Sigmoid colon (tissue), 7 donors: ENCODE measurements at places on chromosomes 1 and 21.
A peak's percentile ranks its signal among the peaks of the same experiment; 100 is the strongest.

GRCh38 chr1:173024543-173024942 is 26.2 kb downstream of the TNFSF18 start:
- no peak for DNase-seq

DNA sequence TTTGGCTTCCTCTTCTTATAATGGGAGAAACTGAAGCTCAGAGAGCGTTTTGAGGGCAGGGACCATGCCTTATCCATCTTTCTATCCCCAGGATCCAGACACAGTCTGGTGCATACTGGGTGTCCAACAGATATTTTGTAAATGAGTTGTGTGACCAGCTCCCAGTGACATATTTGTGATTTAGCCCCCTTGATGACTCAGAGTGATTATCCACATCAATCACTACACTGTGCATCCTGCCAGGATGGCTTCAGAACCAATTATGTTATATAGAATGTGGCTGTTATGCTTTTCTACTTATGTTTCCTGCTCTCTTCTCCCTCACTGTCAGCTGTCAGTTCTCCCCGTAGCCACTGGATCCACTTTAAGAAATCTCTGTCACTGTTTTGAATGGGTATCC is 11.3 kb downstream of the OLFML3 start:
- no peak for DNase-seq

- no peak for DNase-seq
Measured at GRCh38 chr1:220759147-220759546, 11.0 kb downstream of the MTARC2 start.

DNA sequence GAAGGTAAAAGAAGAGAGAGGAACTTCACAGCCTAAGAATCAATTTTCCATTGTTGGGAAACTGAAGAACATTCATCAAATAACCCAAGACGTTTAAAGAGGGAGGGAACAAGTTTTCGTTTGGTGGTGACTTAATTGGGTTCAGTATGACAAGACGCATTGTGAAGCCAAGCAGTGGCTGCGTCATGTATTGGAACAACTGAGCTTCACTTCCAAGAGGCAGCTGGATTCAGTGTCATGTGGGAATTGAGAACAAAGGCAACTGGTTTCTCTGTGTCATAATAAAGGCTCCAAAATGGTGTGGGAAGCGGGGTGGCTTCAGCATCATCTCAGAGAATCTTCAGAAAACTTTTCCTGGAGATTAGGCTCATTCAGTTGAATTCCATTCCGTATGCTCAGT is 29.8 kb upstream of the RC3H1 start:
- DNase-seq = peak; percentile 77

GRCh38 chr1:236854605-236854983 is 59.5 kb downstream of the MTR start:
- no peak for DNase-seq

DNA sequence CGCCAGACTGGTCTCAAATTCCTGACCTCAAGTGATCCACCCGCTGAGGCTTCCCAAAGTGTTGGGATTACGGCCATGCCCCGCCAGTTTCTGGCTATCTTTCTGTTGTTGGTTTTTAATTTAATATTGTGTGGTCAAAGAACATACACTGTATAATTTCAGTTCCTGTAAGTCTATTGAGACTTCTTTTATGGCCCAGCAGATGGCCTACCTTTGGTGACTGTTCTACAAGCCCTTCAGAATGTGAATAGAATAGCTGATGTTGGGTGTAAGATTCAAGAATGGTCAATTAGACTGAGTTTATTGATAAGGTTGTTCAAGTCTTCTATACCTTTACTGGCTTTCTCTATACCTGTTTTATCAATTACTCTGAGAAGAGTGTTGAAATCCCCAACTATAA is 10.7 kb downstream of the HES2 start:
- no peak for DNase-seq

GRCh38 chr1:29900712-29901111 is 664.4 kb downstream of the PTPRU start:
- no peak for DNase-seq

DNA sequence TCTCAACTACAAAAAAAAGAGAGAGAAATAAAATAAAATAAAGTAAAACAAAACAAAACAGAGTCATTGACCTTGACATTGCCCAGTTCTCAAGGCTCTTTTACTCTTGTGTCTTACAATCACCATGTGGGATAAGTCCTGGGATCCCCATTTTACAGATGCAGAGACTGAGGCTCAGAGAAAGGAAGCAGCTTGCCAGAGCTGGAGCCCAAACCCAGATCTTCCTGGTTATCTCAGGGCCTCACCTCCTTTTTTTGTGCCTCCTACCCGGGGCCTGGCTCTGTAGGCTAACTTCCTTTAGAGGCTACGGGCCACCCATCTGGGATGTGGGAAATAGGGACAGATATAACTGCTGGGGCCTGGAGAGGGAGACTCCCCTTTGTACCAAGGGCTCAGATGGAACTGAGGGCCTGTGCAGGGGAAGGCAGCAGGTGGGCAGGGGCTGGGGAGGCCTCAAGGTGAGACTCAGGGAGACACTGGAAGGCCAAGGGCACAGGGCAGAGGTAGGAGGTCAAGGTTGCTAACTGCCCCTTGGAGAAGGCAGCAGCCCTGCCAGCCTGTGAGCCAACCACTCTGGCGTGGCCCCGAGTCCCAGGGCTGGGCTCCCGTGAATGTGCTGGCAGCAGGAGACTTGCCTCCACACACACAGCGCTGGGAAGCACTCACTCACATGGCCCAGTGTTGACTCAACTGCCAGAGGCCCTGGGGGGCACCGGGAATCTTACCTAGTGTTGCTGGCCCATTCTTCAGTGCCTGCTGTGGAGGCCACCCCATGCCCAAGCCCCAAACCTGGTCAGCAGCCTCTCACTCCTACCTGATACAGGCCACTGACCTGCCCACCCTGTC is 6.5 kb upstream of the ECE1 start:
- DNase-seq = no peak

DNA sequence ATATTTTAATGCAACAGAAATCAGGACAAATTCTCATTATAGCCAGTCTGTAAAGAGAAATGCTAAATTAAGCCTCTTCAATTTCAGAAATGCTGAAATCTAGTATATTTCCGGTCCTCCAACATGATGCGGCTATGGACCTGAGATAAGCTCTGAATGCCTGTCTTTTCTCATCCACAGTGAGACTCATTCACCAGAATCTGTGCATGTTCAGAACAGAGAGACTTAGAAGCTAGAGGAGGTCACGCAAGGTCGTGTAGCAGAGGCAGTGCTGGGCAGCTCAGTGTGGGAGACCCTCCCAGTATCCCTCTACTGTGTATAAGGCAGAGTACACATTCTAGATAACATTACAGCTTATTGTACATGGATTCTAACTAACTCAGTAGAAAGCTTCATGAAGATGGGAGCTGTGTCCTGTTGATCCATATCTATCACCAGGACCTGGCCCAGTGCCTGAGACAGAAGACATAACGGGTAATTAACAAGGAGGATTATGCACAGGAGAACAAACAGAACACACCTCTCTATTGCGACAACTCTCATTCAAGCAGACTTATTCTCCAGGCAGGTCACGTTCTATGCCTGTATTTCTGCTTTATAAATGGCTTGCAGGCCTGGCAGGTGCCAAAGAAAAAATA is 97.0 kb upstream of the COA6 start:
- no peak for DNase-seq

DNA sequence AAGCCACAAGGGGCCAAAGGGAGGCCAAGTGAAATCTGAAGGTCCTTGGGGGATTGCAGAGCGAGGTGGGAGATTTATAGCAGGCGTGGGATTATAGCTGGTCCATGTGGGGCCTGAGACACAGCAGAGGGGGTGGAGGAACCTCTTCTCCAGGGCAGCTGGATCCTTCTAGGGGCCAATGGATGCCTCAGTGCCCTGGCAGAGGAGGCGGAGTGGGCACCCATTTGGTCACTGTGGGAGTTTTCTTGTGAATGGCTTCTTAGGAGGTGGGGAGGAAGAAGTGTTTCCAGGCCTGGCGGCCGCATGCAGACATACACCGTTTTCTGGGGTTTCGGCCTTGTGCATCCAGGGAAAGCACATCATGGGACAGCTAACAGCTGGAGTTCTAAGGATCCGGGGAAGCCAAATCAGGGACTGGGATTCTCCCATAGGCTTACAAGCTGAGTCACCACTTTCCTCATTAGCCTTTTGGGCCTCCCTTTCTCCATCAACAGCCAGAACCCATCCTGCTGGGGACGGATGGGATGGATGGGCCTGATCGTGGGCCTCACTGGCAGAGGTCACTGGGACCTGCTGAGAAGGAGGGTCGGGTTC is 76.5 kb downstream of the RHOU start:
- no peak for DNase-seq

- DNase-seq = peak; percentile 94
Measured at GRCh38 chr1:156122519-156123355, 8.2 kb downstream of the LMNA start.

- DNase-seq = no peak
Measured at GRCh38 chr1:26626994-26627393, 68.8 kb upstream of the ARID1A start.

- DNase-seq = no peak
Measured at GRCh38 chr21:38506661-38507281, 8.5 kb upstream of the ERG start.

DNA sequence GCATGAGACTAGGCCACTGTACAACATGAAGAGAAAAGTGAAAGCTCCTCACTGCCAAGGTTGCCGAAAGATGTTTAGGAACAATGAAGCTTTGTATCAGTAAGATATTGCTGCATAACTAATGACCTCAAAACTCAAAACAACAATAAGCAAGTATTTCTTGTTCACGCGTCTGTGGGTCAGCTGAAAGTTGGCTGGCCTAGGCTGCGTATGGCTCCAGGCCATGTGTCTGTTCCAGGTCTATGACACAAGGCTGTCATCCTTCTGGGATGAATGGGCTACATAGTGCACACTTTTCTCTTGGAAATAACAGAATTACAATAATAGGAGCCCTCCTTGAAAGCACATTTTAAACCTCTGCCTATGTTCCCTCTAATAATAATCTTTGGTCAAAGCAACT is 515.9 kb downstream of the PLPP3 start:
- no peak for DNase-seq

- no peak for DNase-seq
Measured at GRCh38 chr1:169091480-169091941, 15.0 kb upstream of the ATP1B1 start.

GRCh38 chr1:231186356-231187115 is 24.7 kb downstream of the TRIM67 start:
- no peak for DNase-seq

- no peak for DNase-seq
Measured at GRCh38 chr1:171793636-171794035, 12.2 kb downstream of the METTL13 start.

DNA sequence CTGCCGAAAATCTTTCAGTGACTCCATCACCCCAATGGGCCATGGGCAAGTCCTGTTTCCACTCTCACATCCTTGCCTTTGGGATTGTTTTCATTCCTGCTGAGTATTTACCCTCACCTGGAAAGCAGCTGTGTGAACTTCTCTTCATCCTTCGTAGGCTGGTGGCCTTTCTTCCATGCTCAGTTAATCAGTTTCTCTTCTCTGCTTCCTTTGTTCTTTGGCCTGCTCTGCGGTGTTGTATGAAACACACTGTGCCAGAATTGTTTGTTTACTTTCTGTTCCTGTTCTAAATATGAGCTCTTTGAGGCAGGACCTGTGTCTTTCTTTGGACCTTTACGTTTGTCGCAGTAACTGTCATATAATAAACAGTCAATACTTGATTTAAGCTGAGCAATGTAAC is 48.6 kb downstream of the ITSN1 start:
- DNase-seq = no peak

- DNase-seq = no peak
Measured at GRCh38 chr1:47332779-47333577, 612 bp upstream of the CMPK1 start.

DNA sequence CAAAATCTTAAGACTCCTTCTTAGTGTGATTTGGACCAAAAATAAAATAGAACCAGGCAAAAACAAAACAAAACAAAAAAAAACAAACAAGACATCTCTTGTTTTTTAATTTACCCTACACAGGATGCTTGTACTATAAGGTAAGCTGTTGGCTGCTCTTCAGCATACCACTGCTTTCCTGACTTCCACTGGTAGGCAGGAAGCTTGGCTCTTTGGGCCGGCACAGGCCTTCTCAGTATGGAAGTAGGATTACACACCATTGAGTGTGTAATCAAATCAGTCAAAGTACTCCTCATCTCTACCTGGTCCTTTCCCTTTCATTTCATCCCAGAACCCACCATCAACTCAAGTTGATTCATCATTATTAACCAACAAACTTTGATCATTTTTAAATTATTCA is 61.9 kb upstream of the RGS1 start:
- no peak for DNase-seq

GRCh38 chr1:214248311-214249085 is 32.5 kb upstream of the SMYD2 start:
- no peak for DNase-seq

- DNase-seq = no peak
Measured at GRCh38 chr21:14683063-14683462, 136.9 kb upstream of the SAMSN1 start.

- DNase-seq = no peak
Measured at GRCh38 chr1:166685200-166685599, 154.1 kb upstream of the POGK start.

GRCh38 chr1:245859493-245860114 is 647.5 kb downstream of the SMYD3 start:
- no peak for DNase-seq

GRCh38 chr1:27634985-27635367 is at the start of gene FGR:
Gene FGR, minus strand, starts transcription at chr1:27635185. Its CDS starts 11,269 bp downstream, at chr1:27623916.
- DNase-seq = no peak

DNA sequence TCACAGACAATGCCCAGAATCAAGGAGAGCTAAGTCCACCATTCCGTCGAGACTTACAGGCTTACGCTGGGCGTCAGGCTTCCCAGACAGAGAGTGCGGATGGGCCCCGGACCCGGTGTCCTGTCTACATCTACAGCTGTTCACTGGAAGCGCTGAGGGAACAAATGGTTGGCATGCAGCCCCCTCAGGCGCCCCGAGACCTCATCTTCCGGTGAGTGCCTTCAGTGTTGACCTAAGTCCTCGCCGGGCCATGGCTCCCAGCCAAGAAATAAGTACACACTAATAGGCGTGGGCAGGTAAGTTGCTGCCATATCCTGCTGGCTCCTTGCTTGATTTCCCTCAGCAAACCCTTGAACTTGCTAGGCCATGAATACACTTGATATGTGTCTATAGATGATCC is 26.2 kb downstream of the HYI start:
- DNase-seq = peak; percentile 64

DNA sequence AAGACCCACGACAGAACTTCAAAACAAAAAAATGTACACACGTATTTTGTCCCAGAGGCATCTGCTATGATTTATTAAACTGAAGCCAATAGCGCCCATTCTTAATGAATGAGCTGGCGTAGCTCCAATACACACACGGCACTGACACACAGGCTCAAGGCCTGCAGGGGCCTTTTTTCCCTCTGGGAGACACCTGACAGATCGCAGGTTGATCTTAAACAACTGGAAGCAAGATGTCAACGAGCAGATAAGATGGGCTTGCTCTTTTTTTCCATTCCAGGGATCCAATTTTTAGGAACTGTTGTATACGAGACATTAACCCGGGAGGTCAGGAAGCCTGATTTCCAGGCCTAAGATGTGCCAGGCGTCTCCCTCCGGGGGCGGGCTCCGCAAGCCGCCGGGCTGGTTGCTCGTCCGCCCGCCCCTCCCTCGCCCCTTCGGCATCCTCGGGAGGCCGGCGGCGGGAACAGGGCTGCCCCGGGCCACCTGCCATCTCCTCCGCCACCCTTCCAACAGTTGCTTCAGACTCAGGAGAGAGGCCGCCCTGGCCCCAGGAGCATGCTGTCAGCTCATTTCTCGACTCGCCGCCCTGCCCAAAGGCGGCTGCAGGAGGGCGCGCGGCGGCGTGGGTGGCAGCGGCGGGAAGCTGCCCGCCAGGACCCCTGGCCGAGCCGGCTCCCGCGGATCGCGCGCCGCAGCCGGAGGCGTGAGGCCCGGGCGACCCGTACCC is 735 bp downstream of the TTC13 start:
- no peak for DNase-seq

- DNase-seq = peak; percentile 95
Measured at GRCh38 chr1:55813618-55814017, 598.5 kb upstream of the USP24 start.
